ENCODE measurements at places on chromosomes 6 and 20.

- DNase-seq = no peak
Observed at GRCh38 chr6:1321738-1322137, 9.8 kb downstream of the FOXQ1 start.

- DNase-seq = no peak
Observed at GRCh38 chr6:116127771-116128493, 2.0 kb upstream of the COL10A1 start.

GRCh38 chr20:50136822-50137599 is 16.5 kb downstream of the PEDS1 start:
- no peak for DNase-seq

DNA sequence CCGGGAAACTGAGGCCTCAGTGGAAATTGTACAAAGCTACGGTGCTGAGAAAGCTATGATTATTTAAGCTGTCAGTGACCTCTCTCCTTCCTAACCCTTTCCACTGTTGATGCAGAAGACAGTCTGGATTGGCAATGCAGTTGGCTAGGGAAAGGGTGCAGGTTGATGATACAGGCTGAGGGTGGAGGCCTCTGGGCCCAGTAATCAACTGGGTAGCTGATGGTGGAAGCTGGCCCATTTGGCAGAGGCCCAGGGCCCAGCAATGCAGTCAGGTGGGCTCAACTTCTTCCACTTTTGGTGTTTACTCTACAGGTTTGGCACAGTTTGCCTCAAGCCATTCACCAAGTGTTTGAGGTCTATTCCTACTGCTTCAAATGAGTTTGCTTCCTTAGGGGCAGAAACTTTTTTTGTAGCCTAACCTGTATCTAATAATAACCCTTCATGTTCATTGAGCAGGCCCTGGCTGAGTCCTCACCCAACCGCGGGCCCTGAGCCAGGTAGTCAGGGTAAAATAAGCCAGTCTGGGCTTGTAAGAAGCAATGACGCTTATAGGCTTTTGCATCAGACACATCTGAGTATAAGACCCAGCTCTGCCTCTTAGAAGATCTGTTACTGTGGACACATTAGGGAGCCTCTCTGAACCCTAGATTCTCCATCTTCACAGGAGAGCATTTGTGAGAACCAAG is 12.1 kb downstream of the BCL2L1 start:
- peak; percentile 85 for DNase-seq

DNA sequence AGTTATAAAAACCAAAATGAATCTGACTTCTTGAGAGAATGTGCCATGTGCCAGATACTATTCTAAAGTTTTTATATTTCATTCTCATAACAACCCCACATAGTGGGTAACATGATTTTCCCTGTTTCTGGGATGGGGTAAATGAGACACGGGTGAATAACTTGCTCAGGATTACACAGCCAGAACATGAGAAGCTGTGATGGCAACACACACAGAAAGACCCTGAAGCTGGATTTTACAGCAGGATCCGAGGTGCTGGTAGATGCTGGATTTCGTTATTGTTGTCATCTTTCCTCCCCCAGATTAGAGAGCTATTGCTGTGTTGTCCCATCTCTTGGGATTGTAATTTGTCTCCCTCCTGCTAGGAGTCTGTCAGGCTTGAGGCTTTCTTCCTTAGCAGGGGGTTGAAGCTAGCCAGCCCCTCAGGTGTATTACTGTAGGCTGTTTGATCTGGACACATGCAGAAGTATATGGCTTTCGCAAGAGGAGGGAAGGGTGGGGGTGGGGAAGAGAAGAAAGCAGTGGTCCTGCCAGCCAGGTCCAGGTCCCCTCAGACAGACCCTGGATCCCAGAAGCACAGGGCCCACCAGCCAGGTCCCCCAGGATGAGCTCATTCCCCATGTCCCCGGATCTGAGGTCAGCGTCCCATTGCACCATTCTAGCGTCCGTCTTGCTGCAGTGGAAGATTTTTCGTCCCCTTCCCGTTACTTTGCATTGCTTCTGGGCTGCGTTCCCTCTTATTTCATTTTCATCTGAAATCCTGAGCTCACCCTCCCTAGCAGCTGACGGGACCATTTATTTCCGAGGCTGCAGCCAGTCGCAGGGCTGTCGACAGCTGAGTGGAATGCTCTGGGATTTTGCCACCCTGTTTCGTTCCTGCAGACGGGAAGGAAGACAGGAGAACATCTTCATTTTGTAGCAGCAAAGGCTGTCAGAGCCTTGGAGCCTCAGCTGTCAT is 7.3 kb upstream of the KCNG1 start:
- no peak for DNase-seq

DNA sequence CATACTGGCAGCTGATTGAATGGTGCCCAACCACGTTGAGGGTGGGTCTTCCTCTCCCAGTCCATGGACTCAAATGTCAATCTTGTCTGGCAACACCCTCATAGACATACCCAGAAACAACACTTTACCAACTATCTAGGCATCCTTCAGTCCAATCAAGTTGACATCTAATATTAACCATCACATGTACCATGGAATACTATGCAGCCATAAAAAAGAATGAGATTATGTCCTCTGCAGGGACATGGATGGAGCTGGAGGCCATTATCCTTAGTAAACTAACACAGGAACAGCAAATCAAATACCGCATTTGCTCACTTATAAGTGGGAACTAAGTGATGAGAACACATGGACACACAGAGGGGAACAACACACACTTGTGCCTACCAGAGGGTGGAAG is 206.9 kb upstream of the RNF217 start:
- no peak for DNase-seq

DNA sequence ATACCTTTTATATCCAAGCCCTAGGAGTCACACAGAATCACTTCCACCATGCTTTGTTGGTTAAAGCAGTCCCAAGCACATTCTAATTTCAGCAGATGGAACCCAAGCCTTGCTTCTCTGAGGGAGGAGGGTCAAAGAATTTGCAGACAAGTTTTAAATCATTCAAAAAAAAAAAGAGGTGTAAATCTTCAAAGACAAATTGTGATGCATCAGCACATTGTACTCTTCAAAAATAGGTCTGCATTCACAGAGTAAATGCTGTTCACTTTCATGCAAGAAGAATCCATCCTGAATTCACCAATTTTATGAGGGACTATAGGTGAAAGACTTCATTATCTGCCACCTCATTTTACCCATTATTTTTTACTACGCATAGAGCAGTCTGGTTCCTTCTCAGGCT is 321.8 kb upstream of the PRDM1 start:
- no peak for DNase-seq

DNA sequence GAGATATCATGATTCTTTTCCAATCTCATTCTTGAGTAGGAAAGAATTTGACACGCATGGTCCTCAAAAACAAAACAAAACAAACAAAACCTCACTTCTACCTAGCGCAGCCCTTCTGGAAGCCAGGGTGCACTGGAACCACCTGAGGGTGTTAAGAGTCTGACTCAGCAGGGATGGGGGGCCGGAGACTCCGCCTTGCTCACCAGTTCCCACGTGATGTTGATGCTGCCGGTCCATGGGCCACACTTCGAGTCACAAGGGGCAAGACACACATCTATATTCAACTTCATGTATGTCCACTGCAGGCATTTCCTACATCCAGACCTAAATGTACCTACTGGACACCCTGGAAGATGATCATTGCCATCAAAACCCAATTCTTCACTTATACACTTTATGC is 30.4 kb downstream of the BFSP1 start:
- DNase-seq = no peak

GRCh38 chr6:11712760-11713159 is 65.8 kb downstream of the ADTRP start:
- DNase-seq = no peak

DNA sequence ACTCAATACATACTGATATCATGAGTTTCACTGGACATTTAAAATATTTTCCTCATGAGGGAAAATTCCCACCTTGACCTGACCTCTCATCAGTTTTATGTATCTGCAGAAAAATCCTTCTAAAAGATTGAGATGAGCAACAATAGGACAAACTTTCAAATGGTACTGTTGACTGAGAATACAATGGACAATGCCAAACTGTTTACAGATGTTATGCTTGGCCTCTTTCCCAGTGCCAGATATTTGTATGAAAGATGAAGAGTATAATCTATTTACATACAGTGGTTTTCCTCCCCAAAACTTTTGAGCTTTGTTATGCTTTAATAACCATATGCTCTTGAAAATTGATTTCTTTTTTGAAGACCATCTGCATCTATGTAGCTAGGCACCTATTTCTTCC is 245.1 kb upstream of the RSPO3 start:
- no peak for DNase-seq

DNA sequence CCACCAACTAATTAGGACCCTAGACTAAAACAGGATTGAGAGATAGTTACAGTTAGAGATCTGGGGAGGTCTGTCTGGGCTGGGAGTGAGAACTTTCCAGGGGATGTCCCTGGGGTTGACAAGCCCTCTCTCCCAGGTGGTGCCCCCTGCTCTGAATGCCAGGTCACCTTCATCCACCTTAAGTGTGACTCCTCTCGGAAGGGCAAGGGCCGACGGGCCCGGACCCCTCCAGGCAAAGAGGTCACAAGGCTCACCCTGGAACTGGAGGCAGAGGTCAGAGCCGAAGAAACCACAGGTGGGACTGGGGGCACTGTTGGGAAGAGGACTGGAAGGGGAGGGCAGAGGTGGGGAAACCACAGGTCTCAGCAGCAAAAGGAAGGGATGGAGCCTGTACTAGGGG is 17.0 kb upstream of the ZNF76 start:
- no peak for DNase-seq

GRCh38 chr20:13029687-13030375 is 21.1 kb downstream of the SPTLC3 start:
- no peak for DNase-seq

- no peak for DNase-seq
Observed at GRCh38 chr6:42259286-42259685, 41.6 kb upstream of the MRPS10 start.

GRCh38 chr20:19746396-19746795 is 11.7 kb upstream of the RIN2 start:
- no peak for DNase-seq

DNA sequence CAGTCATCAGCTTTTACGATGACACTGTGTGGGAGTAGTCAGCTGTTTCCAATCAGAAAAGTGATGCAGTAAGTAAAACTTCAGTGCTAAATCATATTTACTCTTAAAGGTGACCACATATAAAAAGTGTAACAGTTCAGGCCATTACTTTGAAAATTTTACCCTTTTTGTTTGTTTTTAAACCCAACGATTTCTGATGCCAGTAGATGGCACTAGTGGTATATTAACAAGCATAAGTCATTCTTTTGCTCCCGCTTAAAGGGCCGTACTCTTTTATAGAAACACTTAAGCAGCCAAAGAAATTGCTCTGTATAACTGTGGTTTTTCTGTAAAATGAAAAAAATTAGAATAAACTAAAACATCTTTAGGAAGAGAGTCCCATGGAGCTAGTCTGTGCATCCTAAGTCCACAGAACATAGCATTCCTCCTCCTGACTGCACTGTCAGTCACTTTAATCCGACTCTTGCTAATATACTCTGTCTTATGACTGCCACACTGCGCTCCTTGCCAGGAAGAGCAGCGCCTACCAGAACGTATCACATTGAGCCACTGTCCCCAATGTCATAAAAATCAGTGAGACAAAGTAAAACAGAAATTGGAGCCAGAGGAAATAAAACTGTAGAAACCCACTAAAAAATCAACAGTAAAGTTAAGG is 25.0 kb downstream of the HEBP2 start:
- DNase-seq = peak; percentile 42

DNA sequence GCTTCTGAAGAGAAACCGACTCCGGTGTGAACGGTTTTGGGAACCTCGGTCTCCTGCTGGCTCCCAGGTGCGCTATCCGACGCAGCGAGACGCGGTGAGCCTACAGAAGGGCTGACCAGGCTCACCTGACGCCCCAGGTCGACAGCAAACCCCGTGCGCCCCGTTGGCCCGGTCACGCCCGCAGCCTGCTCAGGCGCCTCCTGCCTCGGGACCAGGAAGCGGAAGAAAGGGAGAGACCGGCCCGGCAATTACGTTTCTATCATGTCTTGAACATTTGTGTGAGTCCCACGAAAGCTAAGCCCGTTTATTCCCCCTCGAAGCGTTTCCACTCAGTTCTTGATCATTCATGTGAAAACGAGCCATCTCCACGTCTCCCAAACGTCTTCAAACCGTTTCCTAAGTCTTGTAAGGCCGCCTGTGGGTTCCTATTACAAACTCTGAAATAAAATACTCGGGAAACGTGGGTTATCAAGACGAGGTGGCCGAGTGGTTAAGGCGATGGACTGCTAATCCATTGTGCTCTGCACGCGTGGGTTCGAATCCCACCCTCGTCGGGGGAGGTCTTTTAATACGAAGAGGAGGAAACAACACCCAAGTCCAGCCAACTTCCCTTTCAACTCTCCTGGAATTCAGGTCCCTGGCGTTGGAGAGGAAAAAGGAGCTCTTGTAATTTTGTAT is 150.5 kb upstream of the PRSS16 start:
- DNase-seq = no peak

GRCh38 chr6:105151644-105152043 is 28.2 kb downstream of the POPDC3 start:
- no peak for DNase-seq

- DNase-seq = no peak
Observed at GRCh38 chr6:49087369-49087768, 375.7 kb downstream of the MMUT start.

- DNase-seq = no peak
Observed at GRCh38 chr6:97129106-97129505, 153.9 kb downstream of the MMS22L start.

DNA sequence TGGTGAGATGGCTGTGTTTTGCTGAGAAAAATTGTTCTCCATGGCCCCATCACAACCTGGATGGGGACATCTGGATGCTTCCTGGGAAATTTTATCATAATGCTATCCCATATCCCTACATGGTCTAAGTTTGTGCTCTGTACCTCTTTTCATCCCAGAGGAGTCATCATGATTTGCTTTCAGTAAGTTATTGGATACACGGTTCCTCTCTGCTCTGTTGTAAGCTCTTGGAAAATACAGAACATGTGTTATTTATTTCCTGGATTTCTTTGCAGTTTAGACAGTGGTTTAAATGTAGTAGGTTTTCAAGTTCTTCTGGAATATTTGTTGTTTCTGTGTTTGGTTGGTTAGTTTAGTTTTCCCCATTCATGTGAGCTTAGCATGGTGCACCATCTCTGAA is 129.2 kb upstream of the ECI2 start:
- DNase-seq = no peak

DNA sequence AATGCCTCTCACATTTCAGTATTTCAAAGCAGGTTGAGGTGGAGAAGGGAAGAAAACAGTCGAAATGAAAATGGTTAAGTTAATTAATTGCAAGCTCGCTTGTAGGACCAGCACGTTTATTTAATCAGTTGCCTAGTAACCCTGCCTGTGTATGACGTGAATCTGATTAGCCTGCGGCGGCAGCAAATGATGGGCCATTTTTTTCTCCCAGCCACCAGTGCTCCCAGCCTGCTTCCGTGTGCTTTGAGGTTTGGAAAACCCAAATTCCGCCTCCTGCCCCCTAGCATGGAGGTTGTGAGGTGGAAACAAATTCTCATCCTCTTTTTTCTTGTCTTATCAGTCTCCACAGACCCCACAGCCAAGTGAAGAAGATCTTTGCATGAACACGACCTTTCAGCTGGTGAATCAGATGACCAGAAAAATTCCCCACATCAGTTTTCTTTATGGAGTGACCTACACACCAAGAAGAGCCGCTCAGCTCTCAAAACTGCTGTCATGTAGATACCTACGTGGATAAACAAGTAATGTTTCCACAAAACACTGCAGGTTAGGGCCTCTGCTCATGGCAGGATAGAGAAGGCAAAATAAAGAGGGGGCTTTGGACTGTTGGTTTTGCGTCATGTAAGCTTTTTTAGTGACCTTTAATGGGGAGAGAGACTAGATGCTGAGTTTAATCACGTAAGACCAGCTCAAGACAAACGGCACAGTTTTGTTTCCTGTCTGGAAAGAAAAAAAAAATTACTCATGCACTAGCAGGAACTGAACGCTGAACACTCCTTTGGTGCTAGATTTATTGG is 572.9 kb upstream of the NOX3 start:
- DNase-seq = no peak
